Posterior vena cava (tissue), 2 donors: ENCODE measurements at places on chromosomes 3 and 15.

- DNase-seq: no peak
Observed at GRCh38 chr15:53758412-53758811, 1.1 kb downstream of the WDR72 start.

- no peak for DNase-seq
Observed at GRCh38 chr3:11514191-11514821, 129.4 kb downstream of the VGLL4 start.

- DNase-seq: no peak
Observed at GRCh38 chr3:111541911-111542483, at the start of gene CD96. TSS of gene CD96 (plus strand) at chr3:111542197. CDS start at chr3:111542249, 52 bp downstream.

DNA sequence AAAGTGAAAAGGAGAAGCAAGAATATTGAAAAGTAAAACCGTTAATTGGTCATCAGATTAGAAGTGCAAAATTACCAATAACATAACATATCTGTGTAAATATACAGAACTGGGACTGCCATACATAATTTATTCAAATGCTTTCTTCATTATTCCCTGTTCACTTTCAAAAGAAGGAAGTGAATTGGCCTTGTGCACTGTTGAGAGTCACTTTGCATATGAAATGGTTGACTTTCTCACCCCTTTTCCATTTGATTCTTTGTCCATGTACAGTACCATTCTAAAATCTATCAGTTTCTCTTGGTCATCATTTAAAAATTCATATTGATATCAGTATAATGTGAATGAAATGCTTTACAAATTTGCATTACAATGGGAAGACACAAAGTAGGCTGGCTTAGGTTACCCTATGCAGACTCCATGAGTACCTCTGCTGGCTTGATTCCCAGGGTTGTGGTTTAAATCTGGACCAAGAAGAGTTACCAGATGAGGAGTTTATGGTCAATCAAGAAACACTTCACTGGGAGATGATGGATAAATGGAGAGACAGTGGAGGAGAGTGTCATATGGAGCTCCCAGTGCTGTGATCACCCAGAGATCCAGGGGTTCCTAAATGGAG is 210.9 kb upstream of the TOPAZ1 start:
- DNase-seq: no peak
